Activated T-helper 2 cell treated with anti-CD3 and anti-CD28 coated beads, Interferon-gamma antibody, Interleukin-2, Interleukin-4, amounts not matched to agents 10 μg/mL and 5 μg/mL and 100 μg/mL, durations not matched to agents 14 hours and 24 hours and 36 hours (primary cell): ENCODE measurements at places on chromosomes 12 and 14. TPM values are rescaled to one million over a fixed set of nuclear protein-coding genes. Genes with fewer than 3 reads are reported as not detected.

ORMDL2 gene
- total RNA-seq: 58.6 and 59.2 TPM in 2 replicates

HELB gene
- total RNA-seq: 17.1 and 18.2 TPM in 2 replicates

- DNase-seq: no peak
These were observed 5.1 kb downstream of the C12orf56 start for GRCh38 chr12:64385468-64385867.

AICDA gene
- not detected in 2 replicates for total RNA-seq

- no peak for DNase-seq
These were observed 39.3 kb downstream of the SRRM4 start for GRCh38 chr12:119020406-119021360.

- DNase-seq: peak; percentile 23
These were observed 498 bp downstream of the GPR132 start for GRCh38 chr14:105064721-105065143.

GRCh38 chr12:92156704-92157395, 11.2 kb upstream of the BTG1 start:
- no peak for DNase-seq

SERPINA10 gene
- total RNA-seq: not detected in 2 replicates

DNA sequence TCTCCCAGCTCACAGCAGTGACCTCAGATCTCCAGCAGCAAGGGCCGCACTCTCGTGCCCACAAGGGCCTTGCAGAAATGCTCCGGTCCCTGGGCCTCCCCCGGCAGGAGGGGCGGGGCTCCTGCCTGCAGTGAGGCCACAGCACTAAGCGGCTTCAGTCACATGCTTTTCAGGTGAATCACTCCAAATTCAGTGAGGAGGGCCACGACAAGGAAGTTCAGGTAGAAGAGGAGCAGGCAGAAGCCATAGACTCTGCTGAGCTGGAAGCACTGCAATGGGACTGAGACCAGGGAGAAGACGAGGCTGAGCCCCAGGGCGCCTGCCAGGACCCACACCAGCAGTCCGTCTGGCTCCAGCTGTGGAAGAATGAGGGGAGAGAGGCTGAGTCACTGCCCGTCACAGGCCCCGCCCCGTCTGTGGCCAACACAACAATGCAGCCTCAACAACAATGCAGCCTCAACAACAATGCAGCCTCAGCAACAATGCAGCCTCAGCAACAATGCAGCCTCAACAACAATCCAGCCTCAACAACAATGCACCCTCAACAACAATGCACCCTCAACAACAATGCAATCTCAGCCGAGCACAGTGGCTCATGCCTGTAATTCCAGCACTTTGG, 35.2 kb downstream of the SLC8B1 start:
- no peak for DNase-seq

ART4 gene
- total RNA-seq: not detected in 2 replicates

DNA sequence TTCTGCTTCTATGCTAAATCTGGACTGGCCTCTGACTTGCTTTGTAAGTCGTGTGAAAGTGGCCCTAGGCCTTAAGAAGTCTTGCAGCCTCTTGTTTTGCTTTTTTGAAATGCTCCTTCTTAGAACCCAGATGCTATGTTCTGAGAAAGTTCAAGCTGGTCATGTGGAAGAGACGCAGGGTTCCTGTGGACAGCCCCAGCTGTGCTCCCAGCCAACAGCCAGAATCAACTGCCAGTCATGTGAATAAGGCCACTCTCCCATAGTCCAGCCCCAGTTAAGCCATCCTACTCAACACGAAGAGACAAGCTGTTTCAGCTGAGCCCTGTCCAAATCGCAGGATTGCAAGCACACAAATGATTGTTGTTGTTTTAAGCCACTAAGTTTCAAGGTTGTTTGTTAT, 37.3 kb upstream of the TBPL2 start:
- no peak for DNase-seq

- no peak for DNase-seq
These were observed 16.1 kb upstream of the EIF4B start for GRCh38 chr12:52990206-52990605.

DNA sequence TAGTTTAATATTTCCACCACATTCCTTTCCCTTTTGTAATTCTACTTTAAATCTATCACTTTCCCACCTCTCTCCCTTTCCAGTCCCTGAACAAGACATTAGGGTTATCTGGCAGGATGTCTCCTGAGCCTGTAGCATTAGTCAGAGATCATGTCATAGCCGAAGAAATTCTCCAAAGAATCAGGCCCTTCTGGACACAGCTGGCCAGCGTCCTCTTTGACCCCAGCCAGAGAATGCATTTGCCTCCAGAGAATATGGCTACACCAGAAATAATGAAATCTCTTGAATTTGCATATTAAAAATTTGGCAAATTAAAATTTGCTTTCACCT, 56.7 kb downstream of the NTF3 start:
- DNase-seq: no peak

DNA sequence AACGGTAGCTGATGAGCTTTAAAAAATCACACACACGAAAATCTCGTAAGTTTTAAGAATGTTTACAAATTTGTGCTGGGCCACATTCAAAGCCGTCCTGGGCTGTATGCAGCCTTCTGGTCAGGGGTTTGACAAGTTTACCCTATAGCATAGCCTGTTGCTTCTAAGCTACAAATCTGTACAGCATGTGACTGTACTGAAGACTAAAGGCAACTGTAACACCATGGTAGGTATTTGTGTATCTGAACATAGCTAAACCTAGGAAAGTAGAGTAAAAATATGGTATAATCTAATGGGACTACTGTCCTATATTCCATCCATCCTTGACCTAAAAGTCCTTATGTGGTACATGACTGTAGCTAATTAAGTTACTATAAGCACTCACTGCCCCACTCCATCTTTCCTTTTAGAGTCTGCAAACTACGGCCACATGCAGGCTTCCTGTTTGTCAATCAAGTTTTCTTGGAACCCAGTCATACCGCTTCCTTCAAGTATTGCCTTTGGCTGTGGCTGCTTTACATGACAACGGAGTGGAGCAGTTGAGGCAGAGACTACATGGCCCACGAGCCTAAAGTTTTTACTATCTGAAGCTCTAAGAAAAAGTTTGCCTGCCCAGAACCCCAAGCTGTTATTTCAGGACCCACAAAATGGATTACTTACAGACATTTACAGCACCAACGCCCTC, 18.5 kb downstream of the KRT7 start:
- no peak for DNase-seq

GRCh38 chr14:35827678-35828472, 1.7 kb downstream of the BRMS1L start:
- no peak for DNase-seq

DNA sequence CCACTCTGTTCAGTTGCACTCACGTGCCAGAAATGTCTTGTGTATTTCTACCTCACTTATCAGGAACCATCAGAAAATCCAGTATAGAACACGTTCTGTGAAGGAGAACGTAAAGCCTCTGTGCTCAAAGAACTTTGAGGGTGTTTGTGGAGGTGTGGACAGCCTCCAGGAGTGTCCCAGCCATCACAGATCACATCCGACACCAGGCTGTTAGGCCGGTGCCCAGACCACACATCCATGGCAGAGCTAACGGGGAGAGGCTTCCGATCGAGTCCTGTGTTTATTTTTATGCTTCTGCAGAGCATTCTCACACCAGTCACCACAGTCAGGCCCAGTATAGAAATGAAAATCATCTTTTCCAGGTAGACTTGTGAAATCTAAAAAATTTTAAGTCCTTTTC, 53.6 kb downstream of the TPCN1 start:
- DNase-seq: no peak

GRCh38 chr12:56998981-56999380, 7.4 kb downstream of the ZBTB39 start:
- no peak for DNase-seq

CDKN3 gene
- total RNA-seq: 53.4 and 57.5 TPM in 2 replicates

GRCh38 chr12:2667716-2668440, 126.9 kb upstream of the FKBP4 start:
- DNase-seq: no peak

GRCh38 chr14:23631702-23632460, 4.3 kb upstream of the DHRS2 start:
- DNase-seq: peak; percentile 52

DYRK2 gene
- total RNA-seq: 19.7 and 20.6 TPM in 2 replicates

RASSF3 gene
- total RNA-seq: 35.7 and 35.8 TPM in 2 replicates

BICDL1 gene
- total RNA-seq: 127 and 130 TPM in 2 replicates

GRCh38 chr14:80005561-80005960, 205.7 kb downstream of the DIO2 start:
- DNase-seq: no peak

DNA sequence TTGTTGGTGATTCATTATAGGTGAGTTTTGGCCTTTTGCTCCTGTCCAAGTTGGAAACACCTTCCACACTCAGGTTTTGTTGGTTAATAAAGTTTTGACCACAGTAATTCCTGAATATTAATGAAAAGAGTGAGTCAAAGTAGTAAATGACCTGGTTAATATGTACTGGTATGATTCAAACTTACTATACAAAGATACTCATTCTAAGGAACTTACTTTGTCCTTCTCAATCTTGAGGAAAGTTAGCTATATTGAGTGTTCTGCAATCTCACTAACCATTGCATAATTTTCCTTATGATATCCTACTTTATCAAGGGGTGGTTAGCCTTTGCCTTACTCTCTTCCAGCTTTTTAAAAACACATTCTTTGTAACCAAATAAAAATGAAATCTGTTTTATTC, 20.9 kb upstream of the HECTD1 start:
- no peak for DNase-seq

DNA sequence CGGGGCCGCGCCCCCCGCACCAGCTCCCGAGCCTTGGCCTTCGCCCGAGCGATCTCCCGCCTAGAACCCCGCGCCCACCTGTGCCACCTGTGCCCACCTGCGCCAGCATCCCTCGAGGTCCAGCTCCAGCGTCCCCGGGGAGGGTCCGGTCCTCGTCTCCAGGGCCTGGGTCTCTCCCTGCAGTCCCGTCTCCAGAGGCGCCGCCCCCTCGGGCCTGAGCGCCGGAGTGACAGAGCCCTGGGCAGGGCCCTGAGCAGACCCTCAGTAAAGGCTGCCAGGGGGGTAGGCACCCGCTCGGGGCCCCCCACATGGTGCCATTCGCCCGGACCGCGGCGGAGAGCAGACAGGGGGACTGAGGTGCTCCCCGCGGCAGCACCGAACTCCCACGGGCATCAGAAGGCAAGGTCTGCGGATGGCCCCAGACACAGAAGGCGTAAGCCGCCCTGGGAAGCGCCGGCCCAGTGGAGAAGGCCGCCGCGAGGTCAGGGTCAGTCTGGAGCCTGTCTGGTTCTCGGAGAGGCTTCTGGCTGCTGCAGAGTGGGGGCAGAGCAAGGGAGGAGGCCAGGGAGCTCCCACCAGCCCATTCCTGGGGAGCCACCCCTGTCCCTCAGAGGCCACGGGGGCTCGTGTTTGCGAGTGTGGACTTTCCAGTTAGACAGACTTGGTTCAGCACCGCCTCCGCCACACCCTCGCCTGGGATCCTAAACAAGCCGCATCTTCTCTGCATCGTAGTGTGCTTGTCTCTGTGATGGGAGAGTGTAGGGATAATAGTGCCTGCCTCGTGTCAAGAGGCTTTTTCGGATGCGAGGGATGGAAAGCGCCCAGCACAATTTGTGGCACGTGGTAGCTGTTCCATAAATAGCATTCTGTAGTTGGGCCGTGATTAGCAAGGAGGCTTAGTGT, 1.1 kb upstream of the PPP1R13B start:
- no peak for DNase-seq
